Stimulated activated CD4-positive, alpha-beta T cell treated with anti-CD3 and anti-CD28 coated beads, Interleukin-12 subunit alpha, Interleukin-12 subunit beta, amount 100 ng/mL, for 48 hours (primary cell): ENCODE measurements at places on chromosomes 2 and 18.

GRCh38 chr2:50863218-50863617 lies 168.7 kb downstream of the NRXN1 start:
- no peak for DNase-seq

DNA sequence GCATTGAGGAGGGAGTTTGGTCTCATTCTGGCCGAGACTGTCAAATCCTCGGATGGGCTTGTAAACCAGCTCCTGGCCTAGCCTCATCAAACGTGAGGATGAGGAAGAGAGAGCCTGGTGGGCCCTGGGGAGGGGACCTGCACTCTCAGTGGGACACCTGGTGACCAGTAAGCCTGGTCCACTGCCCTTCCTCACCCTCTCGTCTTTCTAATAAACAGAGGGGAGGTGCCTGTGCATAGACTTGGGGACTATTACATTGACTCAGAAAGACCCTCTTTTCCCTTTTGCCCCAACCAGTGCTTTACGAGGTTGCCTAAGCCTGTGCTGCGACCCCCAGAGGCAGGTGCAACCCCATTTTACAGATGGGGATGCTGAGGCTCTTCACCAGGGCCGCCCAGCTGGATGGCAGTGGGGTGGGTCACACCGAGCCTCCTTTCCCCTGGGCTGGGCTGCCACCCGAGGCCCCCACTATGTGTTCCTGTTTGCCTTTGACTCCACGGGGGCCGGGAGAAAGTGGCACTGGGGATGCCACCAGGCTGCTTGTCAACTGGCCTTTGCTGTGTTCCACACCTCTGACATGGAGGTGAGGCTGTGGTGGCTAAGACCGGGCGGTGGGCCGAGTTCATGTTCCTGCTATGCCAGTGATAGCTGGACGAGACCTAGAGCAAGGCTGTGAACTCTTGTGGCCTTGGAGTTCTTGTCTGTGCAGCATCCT lies 85.9 kb downstream of the GLI2 start:
- DNase-seq: no peak

DNA sequence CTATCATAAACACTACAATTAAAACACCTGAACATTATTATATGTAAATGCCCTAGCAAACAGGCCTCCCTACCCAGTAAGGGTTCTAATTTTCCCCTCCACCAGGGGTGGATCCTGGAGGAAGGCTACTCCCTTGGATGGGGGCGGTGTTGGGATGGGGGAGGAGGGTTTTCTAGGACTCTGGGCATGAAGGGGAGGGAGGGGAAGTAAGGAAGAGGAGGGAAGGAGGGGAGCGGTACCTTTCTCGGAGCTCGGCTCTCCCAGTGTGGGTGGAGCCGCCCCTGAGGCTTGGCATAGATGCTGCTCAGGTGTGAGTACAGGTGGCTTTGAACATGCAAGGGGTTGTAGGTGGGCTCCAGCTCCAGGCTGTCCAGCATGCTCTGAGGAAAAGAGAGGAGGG lies 5.4 kb downstream of the DOK1 start:
- DNase-seq: no peak

DNA sequence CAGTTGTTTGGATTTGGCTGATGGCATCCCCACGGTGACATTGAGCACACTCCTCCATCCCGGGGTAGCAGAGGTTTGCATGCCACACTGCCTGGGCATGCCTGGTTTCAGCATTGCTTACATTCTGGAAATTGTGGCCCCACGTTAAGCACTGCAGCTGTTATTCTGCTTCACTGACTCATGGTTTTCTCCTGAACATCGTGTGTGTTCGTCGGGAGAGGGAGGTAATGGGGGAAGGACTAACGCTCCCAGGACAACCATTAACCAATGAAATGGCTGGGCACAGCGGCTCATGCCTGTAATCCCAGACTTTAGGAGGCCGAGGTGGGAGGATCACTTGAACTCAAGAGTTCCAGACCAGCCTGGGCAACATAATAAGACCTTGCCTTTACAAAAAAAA lies 28.2 kb upstream of the YWHAQ start:
- no peak for DNase-seq

DNA sequence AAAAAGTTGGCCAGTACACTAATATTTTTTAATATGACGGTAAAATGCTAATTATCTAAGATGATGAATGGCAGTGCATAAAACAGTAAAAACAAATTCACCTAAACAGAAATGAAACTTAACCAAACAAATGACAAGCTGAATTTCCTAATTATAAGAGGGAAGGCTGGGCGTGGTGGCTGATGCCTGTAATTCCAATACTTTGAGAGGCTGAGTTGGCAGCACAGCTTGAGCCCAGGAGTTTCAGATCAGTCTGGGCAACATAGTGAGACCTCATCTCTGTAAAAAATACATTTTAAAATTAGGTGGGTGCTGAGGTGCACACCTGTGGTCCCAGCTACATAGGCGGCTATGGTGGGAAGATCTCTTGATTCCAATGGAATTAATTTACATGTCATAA lies 120.1 kb downstream of the USP34 start:
- no peak for DNase-seq

DNA sequence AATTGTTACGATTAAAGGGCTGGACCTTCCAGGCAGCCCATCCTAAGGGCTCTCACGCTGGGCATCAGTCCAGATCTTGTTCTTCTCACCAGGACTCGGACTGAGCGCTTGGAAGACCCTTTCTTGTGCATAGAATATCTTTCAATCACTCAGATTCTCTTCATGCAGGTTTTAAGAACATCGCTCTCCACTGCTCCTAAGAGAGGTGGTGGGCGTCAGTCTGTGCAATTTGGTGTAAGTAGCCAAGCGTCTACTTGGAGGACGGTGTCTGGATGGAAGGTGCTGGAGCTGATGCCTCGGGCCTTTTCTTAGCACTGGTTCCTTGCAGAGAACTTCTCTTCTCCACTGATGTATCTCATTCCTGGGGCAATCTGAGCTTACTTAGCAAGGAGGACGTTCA lies 68.7 kb downstream of the ASB1 start:
- DNase-seq: no peak

- no peak for DNase-seq
Observed at GRCh38 chr2:173797586-173798263, 167.4 kb downstream of the SP3 start.

DNA sequence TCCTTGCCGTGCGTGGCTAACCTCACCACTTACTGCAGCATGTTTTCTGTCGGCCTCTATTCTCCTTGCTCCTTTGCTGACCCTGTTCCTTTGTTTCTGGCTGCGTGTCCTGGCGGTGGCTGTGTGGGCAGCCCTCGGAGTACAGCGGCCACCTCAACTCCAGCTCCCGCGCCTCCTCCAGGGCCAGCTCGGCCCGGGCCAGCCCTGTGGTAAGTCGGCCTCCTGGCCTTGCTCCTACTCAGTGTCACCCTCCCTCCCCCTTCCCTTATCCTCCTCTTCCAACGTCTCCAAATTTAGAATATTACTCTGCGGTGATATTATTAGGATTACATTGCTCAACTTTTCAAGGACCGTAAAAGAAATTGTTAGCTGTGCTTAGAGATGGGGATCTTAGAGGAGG lies 59.5 kb upstream of the RBM44 start:
- DNase-seq: no peak

DNA sequence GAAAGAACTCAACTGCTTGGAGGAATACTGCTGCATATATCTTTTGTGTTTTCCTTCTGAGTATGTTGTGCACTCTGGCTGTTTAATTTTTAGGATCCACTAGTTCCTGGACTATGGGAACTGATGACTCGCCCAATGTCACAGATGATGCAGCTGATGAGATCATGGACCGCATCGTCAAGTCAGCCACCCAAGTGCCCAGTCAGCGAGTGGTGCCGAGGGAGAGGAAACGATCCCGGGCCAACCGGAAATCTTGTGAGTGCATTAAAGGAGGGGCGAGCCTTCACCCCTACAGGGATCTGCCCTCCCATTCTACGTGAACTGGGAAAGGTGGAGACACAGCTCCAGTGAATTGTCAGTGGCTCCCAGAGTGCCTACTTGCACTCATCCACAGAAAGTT lies 59.6 kb downstream of the TPGS2 start:
- no peak for DNase-seq

DNA sequence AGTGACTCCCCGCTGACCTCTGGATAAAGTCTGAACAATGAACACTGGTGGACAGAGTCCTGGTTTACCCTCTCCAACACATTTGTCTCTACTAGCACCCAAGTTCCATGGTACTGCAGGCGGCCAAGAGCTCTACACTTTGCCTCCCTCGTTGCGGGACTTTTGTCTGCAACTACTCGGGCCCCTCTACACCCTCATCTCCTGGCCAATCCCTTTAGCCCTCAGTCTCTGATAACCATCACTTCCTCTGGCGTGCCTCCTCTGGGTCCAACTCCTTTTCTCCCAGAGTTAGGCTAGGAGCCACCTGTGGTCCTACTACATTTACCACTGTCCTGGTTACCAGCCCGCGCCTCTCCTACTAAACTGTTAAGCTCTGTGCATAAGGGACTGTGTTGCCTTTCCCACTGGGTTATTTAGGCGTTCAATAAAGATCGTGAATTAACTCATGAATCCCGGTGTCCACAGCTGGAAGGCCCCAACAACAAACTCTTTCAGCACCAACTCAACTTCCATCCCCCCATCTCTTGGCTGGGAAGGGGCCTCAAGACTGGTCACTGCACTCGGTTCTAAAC lies 757 bp downstream of the HDHD2 start:
- no peak for DNase-seq

DNA sequence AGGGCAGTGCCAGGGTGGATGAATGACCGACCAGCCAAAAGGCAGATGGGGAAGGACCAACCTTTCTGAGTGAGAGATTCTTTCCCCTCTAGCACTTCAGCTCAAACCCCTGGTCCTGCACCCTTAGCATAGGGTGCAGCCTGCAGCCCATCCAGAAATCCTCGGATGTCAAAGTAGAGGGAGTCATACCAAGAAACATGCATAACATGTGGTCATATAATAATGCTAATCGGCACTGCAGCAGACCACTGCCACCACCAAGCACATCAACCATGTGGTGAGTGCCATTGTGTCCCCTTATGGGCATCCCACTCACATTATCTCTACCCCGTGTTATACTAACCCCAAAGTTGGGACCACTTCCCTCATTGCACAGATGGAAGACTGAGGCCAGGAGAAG lies 17.7 kb downstream of the ATOH8 start:
- no peak for DNase-seq

DNA sequence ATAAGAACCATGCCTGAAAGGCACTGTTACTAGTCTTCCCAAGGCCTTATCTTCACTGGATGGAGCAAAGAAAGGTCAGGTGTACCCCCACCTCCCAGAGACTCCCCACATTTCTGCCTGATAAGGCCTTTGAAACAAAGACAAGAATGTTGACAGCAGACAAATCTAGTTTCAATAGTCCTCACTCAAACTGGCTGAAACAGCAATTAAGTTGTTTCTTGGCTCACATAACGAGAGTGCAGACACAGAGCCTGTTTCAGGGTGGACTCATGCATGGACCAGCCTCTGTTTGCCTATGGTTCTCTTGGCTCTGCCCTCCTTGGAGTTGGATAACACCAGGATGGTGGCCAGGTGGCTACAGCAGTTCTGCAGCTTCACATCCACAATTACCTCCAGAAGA lies 7.5 kb upstream of the CFAP221 start:
- DNase-seq: no peak

GRCh38 chr2:95552911-95553310 lies 38.9 kb upstream of the TRIM43 start:
- DNase-seq: no peak
